ENCODE measurements at places on chromosomes 5 and 9.

DNA sequence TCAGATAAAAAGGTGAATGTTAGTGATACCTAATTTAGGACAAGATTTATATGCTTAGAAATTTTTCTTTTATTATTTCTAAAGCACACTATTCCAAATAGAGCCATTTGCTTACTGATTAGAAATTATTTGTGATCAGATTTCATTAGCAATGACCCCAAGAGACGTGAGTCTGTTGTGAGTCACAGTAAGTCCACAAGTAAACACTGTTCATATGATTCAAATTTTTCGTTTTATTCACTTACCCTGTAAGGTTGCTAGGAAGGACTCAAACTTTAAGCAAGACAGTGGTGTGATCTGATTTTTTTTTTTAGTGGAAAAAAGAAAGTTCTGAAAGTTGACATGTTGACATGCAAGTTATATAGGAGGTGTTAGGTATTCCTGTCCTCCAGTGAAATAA lies 1.2 kb downstream of the CARD6 start:
- DNase-seq, result no peak

GRCh38 chr5:141672841-141673813 lies 8.9 kb downstream of the ARAP3 start:
- no peak for DNase-seq

DNA sequence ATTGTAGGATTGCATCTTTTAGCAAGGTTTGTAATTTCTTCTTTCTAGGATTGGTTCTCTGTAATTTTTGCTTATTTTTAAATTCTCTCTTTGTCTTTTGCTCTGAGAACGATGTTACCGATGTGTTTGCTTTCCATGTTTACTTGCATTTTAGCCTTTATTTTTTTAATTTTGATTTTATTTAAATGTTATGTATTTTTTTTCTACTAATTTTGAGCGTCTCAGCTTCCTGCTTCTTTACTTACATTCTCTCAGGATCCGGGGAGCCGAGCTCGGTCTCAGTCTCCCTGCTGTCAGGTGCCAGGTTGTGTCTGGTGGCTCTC lies 20.9 kb downstream of the ANXA2R start:
- DNase-seq, result no peak

DNA sequence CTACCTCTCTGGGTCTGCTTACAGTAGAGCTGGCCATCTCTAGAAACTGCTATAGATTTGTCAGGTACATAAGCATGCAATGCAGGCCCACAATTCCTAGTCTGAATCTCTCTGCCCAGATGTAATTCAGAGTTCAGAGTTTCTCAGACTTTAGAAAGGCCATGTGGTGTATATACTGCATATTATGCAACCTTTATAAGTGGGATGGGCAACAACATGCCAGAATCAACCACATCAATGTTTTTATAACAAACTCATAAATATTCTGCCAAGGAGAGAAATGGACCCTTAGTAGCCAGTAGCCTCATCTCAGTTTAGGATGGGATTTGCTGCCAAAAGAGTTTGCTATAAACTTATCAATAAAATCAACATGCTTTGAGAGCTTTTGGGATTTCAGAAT lies 78.8 kb downstream of the SLC1A1 start:
- peak; percentile 44 for DNase-seq

DNA sequence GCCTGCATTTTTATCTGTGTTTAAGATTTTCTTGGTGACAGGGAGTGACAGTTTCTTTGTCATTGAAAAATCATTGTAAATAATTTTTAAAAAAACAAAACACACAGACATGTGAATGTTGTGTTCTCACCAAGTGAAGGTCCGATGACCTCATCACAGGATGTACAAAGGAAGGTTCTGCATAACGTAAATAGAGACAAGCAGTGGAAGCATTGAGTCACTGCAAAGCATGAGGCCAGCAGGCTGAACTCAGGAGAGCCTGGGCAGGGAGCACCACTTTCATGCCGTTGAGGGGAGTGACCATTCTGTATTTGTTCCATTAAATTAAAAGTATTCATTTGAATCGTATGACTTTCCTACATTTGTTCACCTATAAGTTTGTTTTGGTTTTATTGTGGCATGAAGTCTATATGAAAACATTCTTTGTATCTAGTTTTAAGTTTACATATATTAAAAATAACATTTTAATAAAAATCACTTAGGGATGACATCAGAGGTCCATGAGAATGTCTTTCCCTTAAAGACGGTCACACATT lies 70.4 kb upstream of the TLE1 start:
- DNase-seq, result peak; percentile 45

DNA sequence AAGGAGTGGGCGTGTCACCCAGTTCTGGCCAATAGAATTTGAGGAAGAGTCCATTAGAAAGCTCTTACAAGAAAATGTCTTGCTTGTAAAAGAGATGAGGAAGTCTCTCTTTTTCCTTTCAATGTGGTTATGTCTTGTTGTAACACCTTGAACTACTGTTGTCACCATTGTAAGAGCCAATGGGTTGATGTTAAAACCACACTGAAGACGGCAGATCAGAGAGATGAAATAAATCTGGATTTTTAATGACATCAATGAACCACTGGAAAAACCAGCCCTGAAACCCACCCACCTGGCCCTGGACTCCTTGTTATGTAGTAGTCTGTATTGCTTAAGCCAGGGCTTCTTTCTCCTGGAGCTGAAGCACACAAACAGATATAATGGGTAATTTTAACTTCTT lies 83.8 kb upstream of the ERCC6L2 start:
- no peak for DNase-seq

- no peak for DNase-seq
These were observed 34.1 kb downstream of the PTCH1 start for GRCh38 chr9:95482621-95483020.
